SJSA1 (cell line): ENCODE measurements at places on chromosomes 1 and 21. TPM values are rescaled to one million over a fixed set of nuclear protein-coding genes. Genes with fewer than 3 reads are reported as not detected.

Gene CLEC20A
- total RNA-seq = not detected in 2 replicates

Gene TDRD5
- total RNA-seq = not detected in 2 replicates

Gene CCDC185
- not detected in 2 replicates for total RNA-seq

Gene FHAD1
- total RNA-seq = 0.19 and 0.47 TPM in 2 replicates

Gene EFNA3
- total RNA-seq = 0.21 and 0.85 TPM in 2 replicates

Gene TCHHL1
- total RNA-seq = not detected in 2 replicates

Gene HFM1
- total RNA-seq = not detected in 2 replicates

Gene SRSF4
- 81.5 and 143 TPM in 2 replicates for total RNA-seq

Gene S100A2
- total RNA-seq = 5.3 and 15.8 TPM in 2 replicates

Gene SERPINC1
- 0.34 TPM in 1 of 2 replicates, not detected in the other for total RNA-seq

Gene CATSPERE
- total RNA-seq = 0.05 TPM in 1 of 2 replicates, not detected in the other

GRCh38 chr21:41136286-41136685 lies 31.7 kb upstream of the BACE2 start:
- DNase-seq = no peak

DNA sequence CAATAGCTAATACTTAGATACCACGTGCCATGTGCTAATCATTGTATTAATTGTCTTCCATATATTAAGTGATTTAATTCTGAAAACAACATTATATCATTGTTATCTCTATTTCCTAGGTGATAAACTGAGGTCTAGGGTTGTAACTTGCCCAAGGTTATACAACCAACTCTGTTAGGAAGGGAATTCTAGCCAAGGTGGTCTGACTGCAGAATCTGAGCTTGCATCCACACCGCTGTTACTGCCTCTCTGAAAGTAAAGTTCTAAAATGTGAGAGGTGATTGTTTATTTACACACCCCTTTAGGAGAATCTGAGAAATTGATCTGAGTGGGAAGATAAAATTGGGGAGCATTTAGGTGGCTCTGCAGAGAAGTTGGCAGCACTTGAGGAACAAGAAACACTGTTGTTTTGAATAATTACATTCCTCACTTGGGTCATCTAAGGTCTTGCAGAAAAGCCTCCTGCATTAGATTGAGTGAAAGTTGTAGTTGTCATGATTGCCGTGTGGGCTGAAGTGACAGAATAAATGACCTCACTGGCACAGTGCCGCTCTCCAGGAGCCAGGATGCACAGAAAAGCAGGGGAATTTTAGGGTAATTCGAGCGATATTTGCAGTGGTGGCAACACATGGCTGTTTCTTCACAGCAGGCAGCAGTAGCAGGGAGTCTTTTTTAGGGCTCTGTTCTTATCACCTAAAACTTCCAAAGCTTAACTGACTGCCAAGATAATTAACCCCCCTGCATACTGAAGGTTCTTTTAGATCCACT lies 121.7 kb downstream of the ADGRL4 start:
- DNase-seq = peak; percentile 5

- DNase-seq = peak; percentile 9
Measured at GRCh38 chr1:30444401-30444800, 279.0 kb downstream of the MATN1 start.

GRCh38 chr1:11132563-11133293 lies 33.1 kb upstream of the EXOSC10 start:
- DNase-seq = no peak

DNA sequence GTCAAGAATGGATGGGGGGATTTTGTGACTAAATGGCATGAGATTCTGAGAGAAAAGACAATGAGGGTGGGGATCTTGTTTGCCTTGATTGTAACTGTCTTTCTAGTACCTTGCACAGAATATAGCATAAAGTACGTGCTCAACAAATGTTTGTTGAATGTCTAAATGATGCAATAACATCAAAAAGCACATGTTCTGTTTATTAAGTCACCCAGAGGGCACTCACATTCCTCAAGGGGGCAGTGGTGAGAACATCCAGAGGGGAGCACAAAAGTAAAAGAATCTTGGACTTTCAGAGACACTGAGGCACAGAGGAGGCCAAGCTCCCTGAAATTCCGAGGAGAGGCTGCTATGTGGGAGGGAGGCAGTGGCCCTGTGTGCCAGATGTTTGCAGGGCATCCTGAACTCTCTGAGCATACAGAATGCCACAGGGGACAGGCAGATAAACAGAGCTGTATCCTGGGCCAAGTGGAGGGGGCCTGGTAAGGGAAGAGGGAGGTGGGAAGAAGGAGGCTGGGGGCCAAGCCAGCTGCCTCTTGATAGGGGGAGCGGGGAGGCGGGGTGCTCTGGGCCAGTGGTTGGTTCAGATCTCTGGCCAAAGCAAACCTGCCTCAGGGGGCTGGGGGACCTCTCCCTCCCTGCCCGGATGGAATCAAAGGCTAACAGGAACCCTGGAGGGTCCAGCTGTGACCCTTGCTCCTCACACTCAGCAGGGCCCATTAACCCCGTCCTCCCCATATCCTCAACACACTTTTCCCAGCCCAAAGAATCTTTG lies 6.5 kb upstream of the ATP1A2 start:
- peak; percentile 38 for DNase-seq

GRCh38 chr1:64579767-64580166 lies 109.8 kb downstream of the CACHD1 start:
- no peak for DNase-seq

- DNase-seq = no peak
Measured at GRCh38 chr1:233816348-233816747, 88.1 kb upstream of the SLC35F3 start.

GRCh38 chr1:25074351-25075227 lies 144.5 kb upstream of the RUNX3 start:
- DNase-seq = no peak

- no peak for DNase-seq
Measured at GRCh38 chr21:28489162-28489561, 503.5 kb downstream of the LTN1 start.

DNA sequence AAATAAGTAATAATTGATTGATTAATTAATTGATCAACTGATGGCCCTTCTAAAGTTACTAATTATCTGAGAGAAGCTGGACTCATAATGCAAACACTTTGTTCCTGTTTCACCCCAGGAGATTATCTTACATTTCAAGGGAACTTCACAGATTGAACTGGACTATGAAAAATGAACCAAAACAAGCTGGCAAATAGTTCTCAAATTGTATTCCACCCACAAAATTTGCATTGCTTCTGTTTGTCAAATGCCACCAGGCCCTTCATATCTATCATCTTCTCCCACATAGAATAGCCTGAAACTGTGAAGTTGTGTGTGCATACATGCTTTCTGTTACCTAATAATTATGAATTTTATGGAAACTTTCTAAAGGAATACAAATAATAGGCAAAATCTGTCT lies 104.0 kb downstream of the ZNF281 start:
- DNase-seq = no peak

- peak; percentile 16 for DNase-seq
Measured at GRCh38 chr21:14215971-14216641, at the start of gene RBM11. Gene RBM11 (plus strand): TSS chr21:14216157. CDS start chr21:14216187, 30 bp downstream.

DNA sequence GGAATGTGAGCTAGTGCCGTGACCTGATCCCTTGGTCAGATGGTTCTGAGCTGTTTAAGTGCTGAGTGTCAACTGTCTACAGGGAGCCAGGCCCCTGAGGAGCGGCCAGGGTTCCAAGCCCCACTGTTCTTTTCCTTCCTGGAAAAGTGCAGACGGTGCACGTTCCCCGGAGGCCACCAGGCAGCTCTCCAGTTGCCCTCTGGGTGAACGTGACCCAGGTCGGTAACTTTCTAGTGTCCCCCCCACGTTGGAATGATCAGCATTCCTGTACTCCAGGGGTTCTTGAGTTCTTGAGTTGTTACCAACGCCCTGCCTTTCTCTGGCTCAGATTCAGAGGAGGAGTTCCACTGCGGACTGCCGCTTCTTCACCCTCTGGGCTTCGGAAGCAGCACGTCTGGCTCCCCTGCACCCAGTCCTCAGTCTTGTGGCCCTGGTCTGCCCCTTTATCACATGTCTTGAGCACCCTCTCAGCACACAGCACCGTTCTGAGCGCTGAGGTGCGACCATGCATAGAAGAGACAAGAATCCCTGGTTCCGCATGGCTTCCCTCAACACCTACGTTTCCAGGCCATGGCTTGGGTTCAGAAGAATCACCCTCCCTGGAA lies 131.5 kb downstream of the DHRS3 start:
- DNase-seq = peak; percentile 83

- no peak for DNase-seq
Measured at GRCh38 chr1:194476872-194477271, 1290.5 kb upstream of the B3GALT2 start.

DNA sequence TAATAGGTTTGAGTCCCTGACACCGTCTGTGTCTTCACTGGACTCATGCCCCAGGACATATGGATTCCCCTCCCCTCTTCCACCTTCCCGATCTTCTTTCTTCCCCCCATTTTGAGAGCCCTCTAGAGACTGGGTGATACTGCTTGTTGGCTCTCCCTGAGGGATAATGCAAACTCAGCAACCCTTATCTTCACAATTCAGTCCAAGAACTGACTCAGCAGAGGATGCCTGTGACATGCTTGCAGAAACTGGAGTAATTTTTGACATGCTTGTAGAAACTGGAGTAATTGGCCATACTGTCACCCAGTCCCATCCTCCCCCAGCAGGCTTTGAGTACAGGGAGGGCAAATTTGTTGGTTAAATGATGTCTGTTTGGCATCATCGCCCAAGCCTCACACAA lies 127.6 kb upstream of the CTTNBP2NL start:
- no peak for DNase-seq

DNA sequence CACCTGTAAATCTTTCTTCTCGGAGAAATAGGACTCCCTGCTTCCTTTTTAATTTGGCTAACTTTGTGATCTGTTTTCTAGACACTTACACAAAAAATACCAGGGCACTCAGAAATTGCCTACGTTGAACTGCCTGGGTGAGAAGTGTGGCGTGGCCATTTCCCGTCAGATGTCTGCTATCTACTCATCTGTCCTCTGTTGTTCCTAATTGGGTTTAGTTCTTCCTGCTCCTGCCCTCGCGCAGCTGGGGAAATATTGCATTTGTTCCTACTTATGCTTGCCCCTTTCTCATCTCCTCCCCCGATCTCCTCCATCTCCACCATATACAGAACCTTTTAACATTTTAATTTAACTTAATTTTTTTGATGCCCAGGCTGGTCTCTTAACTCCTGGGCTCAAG lies 55.1 kb downstream of the CD58 start:
- DNase-seq = no peak

- no peak for DNase-seq
Measured at GRCh38 chr1:7280347-7280960, 490.6 kb upstream of the VAMP3 start.

GRCh38 chr1:42380586-42381279 lies at the start of gene RIMKLA:
Gene RIMKLA (plus strand): TSS chr1:42380792. CDS start chr1:42380935, 143 bp downstream.
- no peak for DNase-seq

- no peak for DNase-seq
Measured at GRCh38 chr1:205512059-205513045, 7.9 kb downstream of the CDK18 start.

DNA sequence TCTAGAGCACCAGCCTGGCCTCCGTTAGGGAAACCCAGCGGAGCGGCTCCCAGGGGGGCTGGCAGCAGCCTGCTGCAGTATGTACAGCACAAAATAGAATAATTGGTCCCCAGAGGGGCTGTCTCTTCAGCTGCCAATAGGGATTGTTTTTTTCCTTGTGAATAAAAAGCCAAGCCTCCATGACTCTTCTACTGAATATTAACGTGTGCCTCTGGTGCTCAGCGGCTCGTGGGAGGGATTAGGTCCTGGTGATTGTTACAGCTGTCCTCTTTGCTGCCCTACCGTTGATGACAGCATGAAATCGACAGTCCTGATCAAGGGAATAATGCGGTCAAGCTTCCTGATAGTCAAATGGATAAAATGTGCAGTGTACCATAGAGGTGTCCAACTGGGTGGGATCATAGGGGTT lies 190.7 kb upstream of the RUNX1 start:
- no peak for DNase-seq

- no peak for DNase-seq
Measured at GRCh38 chr1:72830606-72831390, 548.5 kb upstream of the NEGR1 start.

GRCh38 chr21:41363370-41364270 lies 1.8 kb downstream of the MX2 start:
- DNase-seq = no peak

- DNase-seq = no peak
Measured at GRCh38 chr1:67958472-67958871, 92.0 kb downstream of the DIRAS3 start.

- peak; percentile 59 for DNase-seq
Measured at GRCh38 chr1:231691618-231692259, 65.1 kb downstream of the DISC1 start.

- DNase-seq = no peak
Measured at GRCh38 chr1:172221436-172221835, 199.0 kb upstream of the C1orf105 start.

DNA sequence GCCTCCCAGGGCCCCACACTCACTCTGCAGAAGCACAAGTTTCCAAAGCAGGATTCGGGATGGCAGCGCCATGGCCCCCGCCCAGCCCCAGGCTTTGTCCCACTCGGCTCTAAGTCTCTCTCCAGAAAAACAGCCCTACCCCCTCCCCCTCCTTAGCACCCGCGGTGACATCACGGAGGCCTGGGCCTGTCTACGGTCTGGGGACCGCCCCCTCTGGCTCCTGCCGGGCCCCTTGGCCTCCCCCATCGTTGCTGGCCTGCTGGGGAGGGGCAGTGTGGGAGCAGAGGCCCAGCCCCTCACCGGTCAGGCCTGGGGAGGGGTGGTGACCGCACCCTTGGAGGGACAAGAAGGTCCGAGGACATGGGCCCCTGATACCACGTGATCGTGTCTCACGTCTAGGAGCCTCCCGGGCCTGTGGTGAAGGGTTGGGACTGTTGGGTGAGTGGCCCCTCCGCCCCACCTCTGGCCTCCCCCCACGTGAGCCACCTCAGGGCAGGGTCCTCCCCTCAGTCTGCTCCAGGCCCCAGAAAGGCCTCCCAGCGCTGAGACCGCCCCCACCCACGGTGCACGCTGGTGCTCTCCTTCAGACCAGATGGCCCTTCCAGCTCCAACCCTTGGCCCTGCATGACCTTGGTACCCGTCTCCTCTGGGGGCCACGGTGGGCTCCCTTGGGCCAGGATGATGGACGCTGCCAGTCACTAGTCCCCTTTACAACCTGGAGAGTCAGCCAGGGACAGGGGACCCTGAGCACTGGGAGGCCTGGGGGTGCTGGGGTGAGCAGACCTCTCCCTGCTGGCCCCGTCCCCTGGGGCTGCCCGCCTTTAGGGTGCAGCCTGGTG lies at the start of gene MXRA8:
Gene MXRA8 (minus strand): TSS at position 123 of the 839 bp plus-strand sequence. CDS start 51 bp downstream, at position 72.
- DNase-seq = peak; percentile 94
